ENCODE measurements at places on chromosomes 4 and X. TPM values are rescaled to one million over a fixed set of nuclear protein-coding genes. Genes with fewer than 3 reads are reported as not detected.

DNA sequence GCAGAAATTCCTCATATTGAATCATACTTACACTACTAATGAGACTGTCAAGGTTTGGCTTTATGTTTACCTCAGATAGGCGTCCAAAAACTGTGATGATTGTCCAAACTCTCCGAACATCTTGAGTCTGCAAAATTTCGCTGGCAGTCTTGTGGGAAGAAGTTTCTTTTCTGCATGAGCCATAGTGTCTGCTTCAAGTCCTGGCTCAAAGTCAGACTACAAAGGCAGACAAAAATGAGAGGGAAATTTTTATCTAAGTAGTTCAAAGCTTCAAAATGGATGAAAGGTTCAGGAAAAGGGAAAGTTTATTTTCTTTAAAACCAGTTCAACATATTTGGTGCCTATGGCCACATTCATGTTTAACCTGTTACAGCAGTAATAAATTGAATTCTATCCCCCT lies 40.7 kb downstream of the PALLD start:
- H3K27ac ChIP-seq, result no peak overlapping the region
- H3K36me3 ChIP-seq, result no peaks in the 10 kb centered on the region
- no peaks in the 10 kb centered on the region for H3K27me3 ChIP-seq
- no peak for DNase-seq

The HPGD gene
- 10.4 TPM for total RNA-seq

The ERCC6L gene
- total RNA-seq, result 0.08 TPM

The PLK4 gene
- 2.7 TPM for total RNA-seq

The XPNPEP2 gene
- 0.16 TPM for total RNA-seq
